ENCODE measurements at places on chromosomes 12 and 14. TPM values are rescaled to one million over a fixed set of nuclear protein-coding genes. Genes with fewer than 3 reads are reported as not detected.

DNA sequence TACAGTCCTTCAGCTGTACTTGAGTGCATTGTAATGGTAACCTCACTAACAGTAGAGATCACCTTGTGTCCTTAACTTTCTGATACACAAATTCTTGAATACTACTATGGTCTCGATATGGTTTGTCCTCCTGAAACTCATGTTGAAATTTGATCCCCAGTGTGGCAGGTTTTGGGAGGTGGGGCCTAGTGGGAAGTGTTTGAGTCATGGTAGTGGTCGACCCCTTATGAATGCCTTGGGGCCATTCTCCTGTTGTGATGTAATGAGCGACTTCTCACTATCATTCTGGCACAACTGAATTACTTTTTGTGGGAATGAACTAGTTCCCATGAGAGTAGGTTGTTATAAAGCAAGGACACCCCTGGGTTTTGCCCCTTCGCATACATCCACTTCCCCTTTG lies 52.3 kb downstream of the IPO8 start:
- no peak for DNase-seq

DAD1 gene
- 295 TPM for polyA plus RNA-seq

GRCh38 chr14:99462210-99462609 lies 18.4 kb downstream of the SETD3 start:
- no peak for DNase-seq

GRCh38 chr14:94376976-94377865 lies 11.2 kb downstream of the SERPINA1 start:
- DNase-seq, result no peak

DNA sequence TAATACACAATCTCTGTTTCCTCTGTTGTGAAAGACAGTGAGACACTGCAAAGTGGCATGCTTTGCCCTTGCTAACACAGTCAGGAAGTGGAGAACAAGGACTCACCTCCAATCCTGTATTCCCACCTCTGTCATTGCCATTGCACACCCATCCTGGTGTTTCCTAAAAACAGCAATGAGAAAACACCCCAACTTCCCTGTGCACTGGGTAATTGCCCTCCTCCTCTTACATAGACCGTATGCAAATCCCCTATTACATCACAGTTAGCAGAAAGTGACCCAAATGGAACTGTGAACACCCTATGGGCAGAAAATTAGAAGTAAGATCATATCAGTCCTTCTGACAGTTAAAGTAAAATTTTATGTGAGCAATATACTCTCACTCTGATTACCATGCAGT lies 355.5 kb downstream of the BCL11B start:
- DNase-seq, result no peak

- no peak for DNase-seq
These were observed 1.8 kb downstream of the NOC4L start for GRCh38 chr12:132146098-132146497.

- DNase-seq, result no peak
These were observed 52.0 kb downstream of the PEX5 start for GRCh38 chr12:7241404-7242005.

RAD52 gene
- 23.9 TPM for polyA plus RNA-seq

KRT2 gene
- polyA plus RNA-seq, result not detected

Measured in right renal pelvis (tissue), 4 donors.